ENCODE measurements at places on chromosomes 12 and 14.

- no peak for DNase-seq
Measured at GRCh38 chr14:99734406-99735051, 50.4 kb downstream of the CYP46A1 start.

DNA sequence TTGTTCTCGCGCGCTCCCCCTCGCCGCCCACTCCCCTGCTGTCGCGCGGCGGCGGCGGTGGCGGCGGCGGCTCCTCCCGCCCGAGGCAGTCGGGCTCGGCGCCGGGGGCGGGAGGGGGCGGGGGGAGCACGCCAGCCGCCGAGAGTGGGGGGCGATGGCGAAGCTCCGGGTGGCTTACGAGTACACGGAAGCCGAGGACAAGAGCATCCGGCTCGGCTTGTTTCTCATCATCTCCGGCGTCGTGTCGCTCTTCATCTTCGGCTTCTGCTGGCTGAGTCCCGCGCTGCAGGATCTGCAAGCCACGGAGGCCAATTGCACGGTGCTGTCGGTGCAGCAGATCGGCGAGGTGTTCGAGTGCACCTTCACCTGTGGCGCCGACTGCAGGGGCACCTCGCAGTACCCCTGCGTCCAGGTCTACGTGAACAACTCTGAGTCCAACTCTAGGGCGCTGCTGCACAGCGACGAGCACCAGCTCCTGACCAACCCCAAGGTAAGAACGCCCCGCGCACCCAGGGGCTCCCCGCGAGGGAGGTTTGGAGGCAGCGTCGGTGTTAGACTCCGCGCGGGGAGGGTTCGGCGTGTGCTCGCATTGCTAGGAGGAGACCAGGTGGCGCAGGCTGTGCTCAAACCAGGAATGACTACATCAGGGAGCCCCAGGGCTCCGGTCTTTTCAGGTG lies 629 bp downstream of the KCNMB4 start:
- DNase-seq = peak; percentile 19

- DNase-seq = no peak
Measured at GRCh38 chr12:120759591-120760348, 34.1 kb downstream of the ACADS start.

- no peak for DNase-seq
Measured at GRCh38 chr12:123829561-123829960, 67.5 kb downstream of the DNAH10 start.

- no peak for DNase-seq
Measured at GRCh38 chr12:23350808-23351207, 598.7 kb downstream of the SOX5 start.

DNA sequence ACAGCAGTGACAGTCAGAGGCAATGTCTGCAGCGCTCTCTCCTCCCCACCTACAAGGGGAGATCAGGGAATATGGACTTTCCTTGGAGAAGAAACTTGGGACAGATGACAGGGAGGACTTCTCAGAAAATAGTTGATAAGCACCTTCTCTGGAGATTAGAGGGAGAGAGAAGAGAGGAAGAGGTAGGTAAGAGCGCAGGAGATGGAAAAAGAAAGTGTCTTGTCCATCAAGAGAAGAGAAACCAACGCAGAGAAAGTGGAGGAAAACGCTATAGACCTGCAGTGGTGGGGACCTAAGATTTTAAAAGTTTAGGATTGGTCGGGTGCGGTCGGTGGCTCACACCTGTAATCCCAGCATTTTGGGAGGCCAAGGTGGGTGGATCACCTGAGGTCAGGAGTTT lies 15.5 kb upstream of the SMUG1 start:
- DNase-seq = no peak

GRCh38 chr14:22429546-22430294 lies 159.3 kb downstream of the DAD1 start:
- DNase-seq = no peak

DNA sequence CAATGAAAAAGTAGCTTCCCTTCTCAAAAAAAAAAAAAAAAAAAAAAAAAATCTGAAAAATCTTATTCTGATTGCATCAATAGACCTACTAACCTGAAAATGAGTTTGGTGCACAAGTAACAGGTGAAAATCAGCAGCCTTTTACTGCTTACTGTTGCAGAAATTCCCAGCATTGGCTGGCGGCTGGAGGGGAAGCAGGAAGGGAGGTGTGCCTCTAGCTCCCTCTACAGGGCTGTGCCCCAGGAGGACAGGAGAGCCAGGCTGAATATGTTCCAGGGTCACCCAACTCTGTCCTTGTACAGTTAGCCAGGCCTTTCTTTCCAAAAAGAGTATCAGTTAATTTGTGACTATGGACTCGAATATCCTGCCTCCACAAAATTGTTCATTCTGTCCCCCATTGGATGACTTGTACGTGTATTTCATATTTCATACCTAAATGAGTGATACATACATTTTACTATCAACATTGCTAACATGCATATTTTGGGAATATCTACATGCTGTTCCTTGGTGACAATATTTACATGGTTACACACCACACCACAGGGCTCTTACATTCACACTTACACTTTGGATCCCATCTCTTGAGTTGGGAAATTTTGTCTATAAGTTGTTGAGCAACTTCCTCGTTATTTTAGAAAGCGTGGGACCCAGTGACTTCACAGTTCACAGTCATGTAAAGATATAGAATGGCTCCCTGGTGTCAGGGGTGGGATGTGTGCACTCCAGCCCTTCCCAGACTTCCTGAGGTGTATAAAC lies 124.8 kb downstream of the SAMD4A start:
- DNase-seq = no peak

GRCh38 chr14:96994999-96995398 lies 197.8 kb downstream of the VRK1 start:
- DNase-seq = no peak

DNA sequence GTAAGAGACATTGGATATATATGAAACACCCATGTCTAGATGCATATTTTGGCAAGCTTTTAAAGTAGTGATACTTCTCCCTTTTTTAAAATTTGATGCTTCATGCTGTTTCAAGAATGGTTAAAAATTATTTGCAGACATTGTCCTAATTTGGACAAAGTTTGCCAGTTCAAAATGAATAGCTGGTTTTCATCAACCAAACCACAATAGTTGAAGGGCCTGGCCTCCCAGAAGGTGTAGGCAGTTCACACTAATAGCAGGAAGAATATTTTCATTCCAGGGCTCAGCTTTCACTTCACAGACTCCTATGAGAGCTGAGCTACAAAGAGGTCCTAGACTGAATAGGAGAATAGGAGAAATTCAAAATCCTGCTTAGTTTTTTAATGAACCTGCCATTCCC lies 78.7 kb downstream of the STXBP6 start:
- DNase-seq = no peak

DNA sequence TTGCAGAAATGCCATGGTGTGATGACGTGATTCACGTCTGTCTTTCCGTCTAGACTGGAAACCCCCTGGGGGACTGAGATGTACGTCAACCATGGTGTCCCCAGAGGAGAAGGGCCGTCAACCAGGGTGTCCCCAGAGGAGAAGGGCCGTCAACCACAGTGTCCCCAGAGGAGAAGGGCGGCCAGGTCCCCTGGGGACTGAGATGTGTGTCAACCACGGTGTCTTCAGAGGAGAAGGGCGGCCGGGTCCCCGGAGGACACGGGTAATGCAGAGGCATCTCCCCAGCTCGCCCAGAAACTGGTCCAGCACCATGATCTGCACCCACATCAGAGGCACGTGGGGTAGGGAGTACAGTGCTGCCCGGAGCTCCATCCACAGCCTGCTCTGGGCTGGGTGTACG lies 30.6 kb upstream of the GALNT9 start:
- DNase-seq = no peak

- DNase-seq = no peak
Measured at GRCh38 chr12:96047229-96048211, 12.1 kb upstream of the LTA4H start.

GRCh38 chr12:47736877-47737676 lies 11.8 kb upstream of the ENDOU start:
- no peak for DNase-seq

DNA sequence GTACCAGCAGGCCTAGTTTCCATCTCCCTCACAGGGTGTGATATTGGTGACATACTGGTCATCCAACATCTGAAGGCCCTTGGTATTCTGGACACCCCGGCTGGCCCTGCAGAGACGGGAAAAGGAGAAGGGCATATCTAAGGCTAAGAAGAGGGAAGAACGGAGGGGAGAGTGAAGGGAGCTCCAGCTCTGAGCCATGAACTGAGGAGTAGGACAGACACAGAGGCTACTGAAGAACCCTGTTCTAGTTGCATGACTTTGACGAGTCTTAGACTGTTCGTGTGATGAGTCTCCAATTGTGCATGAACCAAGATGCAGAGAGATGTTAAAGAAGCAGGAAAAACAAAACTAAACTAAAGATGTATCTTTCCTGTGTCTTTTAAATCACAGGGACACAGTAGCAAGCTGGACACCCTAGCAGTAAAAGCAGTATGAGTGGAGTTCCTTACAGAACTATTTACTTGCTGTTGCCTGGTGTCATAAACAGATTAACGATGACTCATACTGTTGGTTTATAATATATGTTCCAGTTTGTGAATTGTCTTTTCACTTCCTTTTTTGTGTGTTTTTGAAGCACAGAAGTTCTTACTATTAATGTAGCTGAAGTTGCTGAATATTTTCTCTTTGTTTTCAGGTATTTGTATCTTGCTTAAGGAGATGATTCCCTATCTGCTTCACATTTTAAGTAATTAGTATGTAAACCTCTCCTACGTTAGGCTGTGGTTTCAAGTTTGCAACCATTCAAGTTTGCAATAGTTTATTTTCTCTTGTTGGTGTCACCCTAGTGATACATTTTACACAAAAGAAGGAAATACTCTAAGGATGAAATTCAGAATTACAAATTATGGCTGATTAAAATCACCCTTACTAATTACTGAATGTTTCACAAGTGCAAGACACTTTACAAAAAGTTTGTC lies 15.7 kb downstream of the FAR2 start:
- DNase-seq = no peak

DNA sequence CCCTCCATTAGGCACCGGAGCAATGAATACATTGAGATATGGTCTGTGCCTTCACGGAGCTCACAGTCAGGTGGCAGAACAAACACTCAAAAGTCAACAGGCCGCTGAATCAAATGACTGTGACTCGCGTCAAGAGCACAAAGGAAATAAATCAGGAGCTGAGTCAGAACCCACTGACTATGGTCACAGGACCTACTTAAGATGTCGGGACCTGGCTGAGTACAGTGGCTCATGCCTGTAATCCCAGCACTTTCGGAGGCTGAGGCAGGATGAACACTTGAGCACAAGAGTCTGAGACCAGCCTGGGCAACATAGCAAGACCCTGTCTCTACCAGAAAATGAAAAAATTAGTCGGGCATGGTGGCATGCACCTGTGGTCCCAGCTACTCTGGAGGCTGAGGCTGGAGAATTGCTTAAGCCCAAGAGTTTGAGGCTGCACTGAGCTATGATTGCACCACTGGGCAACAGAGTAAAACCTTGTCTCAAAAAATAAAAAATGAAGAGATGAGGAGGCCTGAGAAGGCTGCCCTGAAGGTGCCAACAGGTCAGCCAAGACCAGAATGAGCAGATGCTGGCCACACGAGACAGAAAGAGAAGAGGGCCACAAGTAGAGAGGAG lies 19.9 kb downstream of the TMEM233 start:
- DNase-seq = no peak

DNA sequence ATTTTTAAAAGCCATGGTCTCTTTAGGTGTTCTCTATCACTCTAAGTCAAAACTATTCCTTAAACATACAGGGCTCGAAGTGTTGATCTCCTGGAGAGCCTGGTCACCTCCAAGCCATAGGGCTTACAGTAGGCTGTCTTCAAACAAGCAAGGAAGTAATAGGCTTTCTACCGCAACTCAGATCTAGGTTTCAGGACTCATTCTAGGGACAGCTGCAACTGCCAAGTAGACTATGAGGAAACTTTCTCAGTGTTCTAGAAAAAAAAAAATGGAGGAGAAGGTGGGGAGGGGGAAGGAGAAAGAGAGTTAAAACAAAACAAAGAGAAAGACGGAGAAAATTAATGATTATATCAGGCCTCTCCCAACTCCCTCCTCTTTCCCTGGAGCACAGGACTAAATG lies 106.9 kb upstream of the ETV6 start:
- no peak for DNase-seq

GRCh38 chr12:45121224-45121623 lies 70.3 kb upstream of the DBX2 start:
- DNase-seq = no peak

DNA sequence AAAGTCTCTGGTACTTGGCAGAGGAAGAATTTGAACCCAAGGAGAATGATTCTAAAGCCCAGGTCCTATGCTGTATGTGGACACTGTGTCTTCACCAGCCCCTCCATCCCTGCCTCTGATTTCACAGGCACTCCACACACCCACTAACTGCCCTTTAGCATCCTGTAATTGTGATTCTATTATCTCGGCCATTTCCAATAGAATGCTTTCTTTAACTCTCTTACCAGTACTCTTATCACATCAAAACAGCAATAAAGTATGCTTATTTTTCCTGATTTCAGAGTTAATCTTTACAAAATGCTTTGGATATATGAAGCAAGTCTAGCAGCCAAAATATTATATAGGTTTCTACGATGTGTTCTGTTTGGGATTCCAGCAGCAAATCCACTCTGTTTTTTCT lies 37.9 kb upstream of the BTG1 start:
- DNase-seq = no peak

DNA sequence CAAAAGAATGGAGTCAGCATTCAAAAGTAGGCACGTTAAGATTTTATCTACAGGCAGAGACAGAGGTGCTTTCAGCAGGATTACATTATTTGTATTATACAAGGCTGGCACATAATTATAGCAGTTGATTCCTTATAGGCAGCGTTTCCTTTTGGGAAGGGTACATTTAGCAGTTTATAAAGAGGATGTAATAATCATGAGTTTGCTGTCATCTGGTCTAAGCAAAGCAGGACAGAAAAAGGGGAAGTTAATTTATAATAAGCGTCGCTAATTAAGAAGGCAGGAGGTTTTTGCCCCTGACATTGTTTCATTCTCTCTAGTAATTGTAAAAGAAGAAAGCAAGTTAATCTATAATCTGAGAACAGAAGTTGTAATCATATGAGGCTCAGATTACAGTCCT lies 259.9 kb upstream of the MDGA2 start:
- no peak for DNase-seq

- DNase-seq = no peak
Measured at GRCh38 chr12:126953365-126953889, 1313.5 kb upstream of the TMEM132C start.

- no peak for DNase-seq
Measured at GRCh38 chr12:57730336-57731067, 8.0 kb downstream of the AGAP2 start.

Measured in stimulated activated CD8-positive, alpha-beta memory T cell treated with anti-CD3 and anti-CD28 coated beads, Interleukin-7, amount 100 ng/mL, for 1 hour (primary cell).